NCI-H510A (cell line): ENCODE measurements at places on chromosomes 12 and 14.
A peak's percentile ranks its signal among the peaks of the same experiment; 100 is the strongest.

DNA sequence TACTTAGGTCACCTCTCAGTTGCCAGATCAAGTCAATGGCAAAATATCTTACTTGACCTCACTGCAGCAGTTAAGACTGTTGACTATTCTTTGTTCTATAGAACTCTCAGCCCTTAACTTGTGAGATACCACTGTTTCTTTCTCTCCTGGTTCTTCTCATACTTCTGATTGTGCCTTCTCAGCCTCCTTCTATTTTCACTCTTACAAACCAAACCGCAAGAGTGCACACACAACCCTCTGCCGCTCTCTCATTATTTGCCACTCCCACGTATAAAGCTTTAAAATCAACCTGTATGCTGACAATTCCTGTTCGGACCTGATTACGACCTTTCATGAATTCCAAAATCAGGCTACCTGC, 4.5 kb downstream of the E2F7 start:
- no peak for DNase-seq

DNA sequence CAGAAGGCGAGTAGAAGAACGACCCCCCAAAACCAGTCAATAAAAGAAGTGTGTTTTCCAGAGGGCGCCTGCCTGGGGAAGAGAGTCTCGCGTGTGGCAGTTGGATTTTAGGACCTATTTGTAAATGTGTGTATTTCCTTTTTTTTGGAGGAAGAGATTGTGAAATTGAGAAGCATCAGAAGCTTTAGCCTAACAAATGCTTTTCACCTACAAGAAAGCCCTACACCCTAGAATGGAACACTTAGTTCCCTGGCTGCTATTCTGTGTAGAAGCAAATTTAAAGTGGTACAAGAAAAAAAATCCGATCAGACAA, 1.3 kb downstream of the RCOR1 start:
- no peak for DNase-seq

GRCh38 chr14:54686219-54686870, 119.4 kb downstream of the SAMD4A start:
- no peak for DNase-seq

GRCh38 chr12:93741659-93742109, 64.5 kb downstream of the CRADD start:
- peak; percentile 28 for DNase-seq

- no peak for DNase-seq
Observed at GRCh38 chr12:54502485-54502884, 4.9 kb downstream of the NCKAP1L start.

- DNase-seq, result no peak
Observed at GRCh38 chr12:125491553-125491952, 426.3 kb downstream of the AACS start.

DNA sequence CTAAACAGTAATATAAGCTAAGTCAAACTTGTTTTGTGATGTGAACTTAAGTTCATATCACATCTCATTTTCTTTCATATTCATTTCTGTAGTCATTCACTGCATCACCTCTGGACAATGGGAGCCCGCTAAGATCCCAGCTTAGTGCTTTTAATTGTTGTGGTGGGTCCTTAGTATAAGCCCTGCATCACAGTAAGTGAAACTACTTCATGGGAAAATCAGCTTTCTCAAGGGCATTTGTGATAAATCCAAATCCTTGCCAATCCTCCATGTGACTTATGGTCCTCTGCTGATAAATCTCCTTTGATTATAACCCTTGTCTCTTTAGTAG, 98.3 kb downstream of the PLEKHA5 start:
- DNase-seq, result no peak

GRCh38 chr14:99764222-99764706, 28.9 kb upstream of the EML1 start:
- DNase-seq, result no peak

DNA sequence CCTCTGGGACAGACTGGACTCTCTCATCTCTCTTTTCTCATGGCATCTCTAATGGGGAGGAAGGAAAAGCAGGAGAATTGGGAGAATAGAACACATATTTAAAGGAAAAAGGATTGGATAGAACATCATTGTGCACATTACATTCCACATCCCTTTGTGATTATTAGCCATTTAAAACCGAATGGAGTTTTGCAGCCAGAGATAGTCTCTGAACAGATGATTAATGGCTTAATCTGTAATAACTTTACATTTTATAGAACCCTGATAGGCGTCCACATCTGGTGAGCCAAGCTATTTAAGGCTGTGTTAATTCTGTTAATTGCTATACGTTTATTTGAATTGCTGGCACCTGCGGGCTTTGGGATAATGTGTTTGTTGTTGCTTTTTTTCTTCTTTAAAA, 487.3 kb downstream of the NRXN3 start:
- DNase-seq, result no peak

GRCh38 chr12:111451649-111452129, 46.0 kb downstream of the SH2B3 start:
- DNase-seq, result no peak

DNA sequence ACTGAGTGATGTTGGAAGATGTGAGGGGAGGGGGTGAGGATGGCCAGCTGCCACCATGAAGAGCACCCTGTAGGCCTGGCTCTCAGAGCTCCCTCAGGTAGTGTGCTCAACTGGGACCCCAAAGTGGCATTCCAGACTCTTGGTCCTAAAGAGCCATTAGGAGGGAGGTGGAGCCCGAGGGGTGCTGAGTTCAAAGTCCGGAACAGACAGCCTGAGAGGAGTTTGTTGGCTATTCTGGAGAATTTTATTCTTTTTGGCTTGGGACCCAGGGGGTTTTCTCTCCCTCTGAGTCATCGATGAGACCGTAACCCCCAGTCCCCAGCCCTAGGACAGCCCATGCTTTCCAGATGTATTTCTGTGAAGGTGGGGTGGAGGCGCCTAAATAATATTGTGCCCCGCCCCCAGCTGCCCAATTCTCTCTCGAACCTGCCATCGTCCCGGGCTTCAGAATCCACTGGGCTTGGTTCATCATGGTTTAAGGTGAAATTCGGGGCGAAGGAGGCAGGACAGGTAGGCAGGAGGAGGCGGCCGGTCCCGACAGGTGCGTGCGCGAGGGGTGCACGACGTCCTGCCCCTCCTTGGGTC, 690 bp upstream of the RBP5 start:
- DNase-seq, result no peak

GRCh38 chr14:74596741-74597450, 15.1 kb downstream of the LTBP2 start:
- no peak for DNase-seq

DNA sequence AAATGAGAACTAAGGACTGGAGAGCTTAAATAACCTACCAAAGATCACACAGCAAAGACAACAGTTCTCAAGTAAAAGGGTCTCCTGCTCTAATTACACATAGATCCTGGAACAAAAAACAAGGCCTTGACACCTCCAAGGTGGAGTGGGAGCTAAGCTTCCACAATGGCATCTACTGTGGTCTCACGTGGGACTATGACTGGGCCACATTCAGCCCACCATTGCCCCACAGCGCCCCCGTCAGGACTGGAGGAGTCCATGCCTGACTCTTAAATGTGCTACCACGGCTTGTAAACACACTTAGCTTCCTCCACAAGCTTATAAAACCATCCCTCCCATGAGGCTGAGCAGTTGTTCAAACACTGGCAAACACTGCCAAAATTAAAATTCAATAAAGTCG, 88.5 kb downstream of the GCH1 start:
- no peak for DNase-seq

GRCh38 chr12:107362960-107363359, 269.6 kb upstream of the CRY1 start:
- DNase-seq, result no peak

GRCh38 chr14:79356040-79356439, 855.3 kb downstream of the DIO2 start:
- DNase-seq, result no peak

GRCh38 chr12:112130441-112130998, 5.2 kb downstream of the TRAFD1 start:
- DNase-seq, result no peak

GRCh38 chr12:93273834-93274564, 103.7 kb upstream of the NUDT4 start:
- no peak for DNase-seq

- DNase-seq, result no peak
Observed at GRCh38 chr14:95508377-95508776, 8.1 kb downstream of the SYNE3 start.

GRCh38 chr14:104431351-104431928, 148.1 kb upstream of the C14orf180 start:
- no peak for DNase-seq

DNA sequence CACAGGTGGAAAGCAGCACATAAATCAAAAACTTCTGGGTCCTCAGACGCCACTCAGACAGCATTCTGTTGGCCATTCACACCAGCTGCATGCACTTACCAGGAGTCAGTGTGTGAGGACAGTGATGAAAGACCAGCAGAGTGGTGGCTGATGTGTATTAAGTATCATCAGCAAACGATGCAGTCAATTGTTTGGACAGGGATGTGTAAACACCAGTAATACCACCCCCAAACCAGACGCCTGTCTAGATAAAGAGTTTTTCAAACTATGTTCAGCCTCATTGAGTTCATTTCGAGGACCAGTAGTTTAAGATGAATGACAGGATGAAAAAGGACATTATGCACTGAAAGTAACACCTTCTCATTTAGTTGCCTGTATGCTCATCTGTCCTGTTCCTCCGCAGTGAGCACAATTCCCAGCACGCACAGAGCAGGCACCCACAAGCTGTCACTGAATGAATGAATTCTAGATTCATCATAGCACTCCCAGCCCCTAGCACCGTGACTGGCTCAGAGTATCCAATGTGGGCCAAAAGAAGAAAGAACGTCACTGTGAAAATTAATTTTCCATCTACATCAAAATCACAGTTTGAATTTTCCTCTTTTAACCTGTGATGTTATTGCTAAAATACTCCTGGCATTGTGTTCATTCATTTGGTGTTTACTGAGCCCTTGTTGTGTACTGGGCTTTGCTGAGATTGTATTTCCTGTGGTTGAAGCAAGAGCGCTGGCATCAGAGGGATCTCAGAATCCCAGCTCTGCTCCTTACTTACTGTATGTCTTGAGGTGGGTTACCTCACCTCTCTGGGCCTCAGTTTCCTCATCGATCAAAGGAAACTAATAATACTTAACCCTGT, 124.8 kb upstream of the NOS1 start:
- DNase-seq, result peak; percentile 98

GRCh38 chr12:49296034-49296835, 1.3 kb downstream of the PRPH start:
- peak; percentile 64 for DNase-seq

DNA sequence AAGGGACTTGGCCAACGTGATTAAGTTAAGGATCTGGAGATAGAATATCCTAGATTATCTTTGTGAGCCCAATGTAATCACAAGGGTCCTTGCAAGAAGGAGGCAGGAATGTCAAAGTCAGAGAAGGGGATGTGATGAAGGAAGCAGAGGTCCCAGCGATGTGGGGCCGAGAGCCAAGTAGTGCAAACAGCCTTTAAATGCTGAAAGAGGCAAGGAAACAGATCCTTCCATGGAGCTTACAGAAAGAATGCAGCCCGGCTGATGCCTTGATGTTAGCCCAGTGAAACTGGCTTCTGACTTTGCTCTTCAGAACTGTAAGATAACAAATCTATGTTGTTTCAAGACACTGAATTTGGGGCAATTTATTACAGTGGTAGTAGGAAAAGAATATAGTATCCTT, 74.9 kb downstream of the NEDD1 start:
- no peak for DNase-seq

- DNase-seq, result no peak
Observed at GRCh38 chr12:56633468-56634241, 3.5 kb upstream of the BAZ2A start.

DNA sequence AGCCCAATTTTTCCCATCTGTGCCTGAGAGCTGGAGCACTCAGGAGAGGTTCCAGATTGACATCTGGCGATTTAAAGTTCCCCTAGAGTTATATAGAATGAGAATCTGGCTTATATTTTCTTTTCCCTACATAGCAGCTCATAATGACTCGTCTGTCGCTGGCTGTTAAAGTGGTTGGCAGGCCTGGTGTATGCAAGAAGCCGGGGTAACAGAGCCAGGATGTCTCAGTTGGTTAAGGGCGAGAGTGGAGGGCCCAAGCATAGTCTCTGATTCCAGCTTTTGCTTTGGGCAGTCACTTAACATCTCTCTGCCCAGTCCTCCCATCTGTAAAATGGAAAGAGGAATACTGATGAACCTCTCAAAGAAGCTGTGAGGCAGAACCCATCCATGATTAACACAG, 751.6 kb downstream of the NOVA1 start:
- DNase-seq, result no peak

DNA sequence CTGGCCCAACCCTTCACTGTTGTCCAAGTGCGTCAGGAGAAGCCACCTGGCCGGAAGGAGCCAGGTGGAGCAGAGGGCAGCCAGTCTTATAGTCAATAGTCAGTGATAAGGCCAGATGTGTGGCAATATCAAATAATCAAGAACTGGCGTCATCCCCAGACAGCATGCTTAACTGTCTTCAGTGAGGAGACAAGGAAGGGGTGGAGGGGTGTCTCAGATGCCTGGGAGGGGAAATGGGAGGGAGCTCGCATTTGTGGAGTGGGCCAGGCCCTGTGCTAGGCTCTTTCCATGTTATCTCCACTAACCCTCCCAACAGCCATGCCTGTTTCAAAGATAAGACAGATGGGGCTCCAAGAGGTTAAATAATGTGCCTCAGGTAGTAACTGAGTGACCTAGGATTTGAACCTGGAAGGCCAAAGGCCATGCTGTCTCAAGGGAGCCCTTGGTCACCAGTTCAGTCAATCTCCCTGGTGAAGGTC, 48.9 kb upstream of the FOS start:
- DNase-seq, result no peak

- no peak for DNase-seq
Observed at GRCh38 chr12:93167841-93168492, 209.8 kb upstream of the NUDT4 start.

GRCh38 chr12:132827763-132828703, 636 bp downstream of the GOLGA3 start:
- no peak for DNase-seq

GRCh38 chr12:44510510-44510909, 365.6 kb downstream of the NELL2 start:
- DNase-seq, result no peak

DNA sequence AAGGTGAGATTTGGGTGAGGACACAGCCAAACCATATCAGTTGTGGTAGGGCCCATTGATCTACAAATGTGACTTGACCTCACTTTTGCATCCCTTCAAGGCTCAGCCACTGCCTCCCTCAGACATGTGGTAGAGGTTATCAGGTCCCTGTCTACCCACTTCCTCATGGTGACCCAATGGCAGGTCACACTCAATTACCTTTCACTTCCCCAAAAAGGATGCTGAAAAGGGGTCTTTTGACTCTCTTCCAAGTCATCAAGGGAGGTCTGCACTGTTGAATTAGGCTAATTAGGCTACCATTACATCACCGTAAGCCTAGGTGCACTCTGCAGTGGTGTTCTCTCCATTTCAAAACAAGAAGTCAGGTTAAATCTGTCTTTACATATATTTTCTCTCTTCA, 22.6 kb upstream of the DRAM1 start:
- no peak for DNase-seq
